SJCRH30 (cell line): ENCODE measurements at places on chromosomes 3 and 15. TPM values are rescaled to one million over a fixed set of nuclear protein-coding genes. Genes with fewer than 3 reads are reported as not detected.

Gene AEN
- total RNA-seq = 71.1 and 76.5 TPM in 2 replicates

DNA sequence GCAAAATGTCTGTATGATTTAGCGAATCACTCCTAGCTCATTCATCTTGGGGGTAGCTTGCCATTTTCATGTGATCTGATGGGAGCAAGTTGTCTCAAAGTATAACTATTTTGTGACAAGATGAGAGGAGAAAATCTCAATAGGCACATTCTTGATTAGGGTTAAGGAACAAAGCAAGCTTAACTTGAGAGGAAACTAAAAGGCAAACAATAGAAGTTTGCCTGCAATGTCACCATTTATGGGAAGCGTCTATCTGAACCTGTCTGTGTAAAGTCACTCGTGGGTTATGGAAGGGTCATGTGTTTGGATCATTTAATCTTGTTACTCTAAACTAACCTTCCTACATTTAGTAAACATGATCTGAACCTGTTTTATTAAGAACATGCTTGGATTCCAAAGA lies 232.5 kb downstream of the CDIN1 start:
- no peak overlapping the region for H3K27ac ChIP-seq
- H3K36me3 ChIP-seq = no peaks in the 10 kb centered on the region
- no peaks in the 10 kb centered on the region for H3K27me3 ChIP-seq

DNA sequence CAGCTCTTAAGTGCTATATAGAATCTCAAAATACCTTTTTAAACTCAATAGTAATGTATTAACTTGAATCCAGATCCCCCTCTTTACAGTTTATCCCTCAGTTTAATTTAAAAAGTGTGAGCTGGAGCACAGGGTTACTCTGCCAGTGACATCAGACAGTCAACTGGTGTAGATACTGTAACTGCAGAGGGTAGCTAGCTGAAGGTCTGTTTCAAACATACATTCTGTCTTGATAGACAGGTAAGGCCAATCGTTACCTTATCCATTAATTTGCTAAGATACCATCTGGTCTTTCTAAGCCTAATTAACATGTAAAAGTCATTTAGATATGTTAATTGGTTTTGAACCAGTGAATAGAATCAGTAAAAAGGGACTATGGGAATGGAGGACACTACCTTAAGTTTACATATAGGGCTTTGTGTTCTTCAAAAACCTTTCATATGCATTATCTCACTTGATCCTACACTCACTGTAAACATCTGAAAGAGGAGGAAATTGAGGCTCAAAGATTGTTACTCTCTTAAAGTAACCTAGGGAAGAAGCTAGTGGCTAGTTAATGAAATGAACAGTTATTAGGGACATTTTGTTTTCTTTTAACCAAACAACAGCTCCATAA lies 59.5 kb upstream of the TSPAN3 start:
- DNase-seq = no peak
- no peaks in the 10 kb centered on the region for H3K27me3 ChIP-seq
- 0 out of 2 replicates have a peak, but pooled peaks cover 4% of the 10 kb centered on the region for H3K36me3 ChIP-seq
- no peak overlapping the region for H3K27ac ChIP-seq

GRCh38 chr3:13079510-13079909 lies 6.3 kb upstream of the IQSEC1 start:
- no peak for DNase-seq
- no peaks in the 10 kb centered on the region for H3K36me3 ChIP-seq
- no peak overlapping the region for H3K4me3 ChIP-seq
- no peaks in the 10 kb centered on the region for H3K4me1 ChIP-seq
- peaks cover 75% of the 10 kb centered on the region for H3K27me3 ChIP-seq

Gene RASL12
- total RNA-seq = 0.08 TPM in 1 of 2 replicates, not detected in the other

- H3K4me1 ChIP-seq = no peaks in the 10 kb centered on the region
- H3K4me3 ChIP-seq = no peak overlapping the region
- no peaks in the 10 kb centered on the region for H3K27me3 ChIP-seq
These were observed 38.4 kb upstream of the TRAK1 start for GRCh38 chr3:42052484-42053351.

GRCh38 chr3:168862466-168862865 lies 766.7 kb upstream of the GOLIM4 start:
- no peak overlapping the region for H3K27ac ChIP-seq
- peak; percentile 33 for DNase-seq
- no peaks in the 10 kb centered on the region for H3K36me3 ChIP-seq
- no peak overlapping the region for H3K4me3 ChIP-seq
- no peaks in the 10 kb centered on the region for H3K4me1 ChIP-seq

GRCh38 chr3:30810625-30811024 lies 83.8 kb downstream of the GADL1 start:
- H3K27ac ChIP-seq = no peak overlapping the region
- no peak overlapping the region for H3K4me3 ChIP-seq
- DNase-seq = no peak
- no peaks in the 10 kb centered on the region for H3K4me1 ChIP-seq
- H3K27me3 ChIP-seq = no peaks in the 10 kb centered on the region

Gene HIGD2B
- not detected in 2 replicates for total RNA-seq

Gene APEH
- 61.8 and 63.0 TPM in 2 replicates for total RNA-seq

Gene CRABP1
- total RNA-seq = not detected in 2 replicates

Gene ARGFX
- total RNA-seq = 1.1 and 1.2 TPM in 2 replicates

GRCh38 chr3:185363662-185364203 lies 797 bp downstream of the MAP3K13 start:
- H3K4me1 ChIP-seq = 0 out of 2 replicates have a peak, but pooled peaks cover 2% of the 10 kb centered on the region
- no peak overlapping the region for H3K27ac ChIP-seq

Gene PIK3R4
- 39.4 and 43.4 TPM in 2 replicates for total RNA-seq

Gene SLC12A1
- not detected in 2 replicates for total RNA-seq

Gene TAGLN3
- 19.1 and 19.8 TPM in 2 replicates for total RNA-seq

GRCh38 chr15:33279613-33280205 lies 31.1 kb upstream of the RYR3 start:
- H3K27ac ChIP-seq = no peak overlapping the region
- DNase-seq = no peak
- no peaks in the 10 kb centered on the region for H3K27me3 ChIP-seq
- no peaks in the 10 kb centered on the region for H3K36me3 ChIP-seq

DNA sequence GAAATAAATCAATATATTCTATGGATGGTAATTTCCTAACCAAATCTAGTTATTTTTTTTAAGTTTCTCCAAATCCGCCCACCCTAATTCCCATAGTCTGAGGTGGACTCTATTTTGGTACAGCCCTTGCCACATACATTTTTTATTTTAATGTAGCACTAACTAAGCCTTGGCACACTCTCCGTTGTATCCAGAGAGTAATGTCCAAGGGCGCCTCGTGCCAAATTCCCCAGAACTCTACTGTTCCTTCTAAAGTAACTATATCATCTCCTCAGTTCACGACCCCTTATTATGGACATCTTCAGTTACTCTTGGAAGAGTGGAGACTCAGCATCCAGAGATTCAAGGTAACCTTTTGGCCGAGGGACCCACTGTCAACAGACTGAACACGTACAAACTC lies 1.3 kb downstream of the VGLL3 start:
- peak overlapping the region; percentile 92 for H3K27ac ChIP-seq
- H3K36me3 ChIP-seq = peaks cover 7% of the 10 kb centered on the region
- peak overlapping the region; percentile 81 for H3K4me3 ChIP-seq
- H3K27me3 ChIP-seq = no peaks in the 10 kb centered on the region
- peaks cover 35% of the 10 kb centered on the region for H3K4me1 ChIP-seq
